ENCODE measurements at places on chromosomes 4 and X.

GRCh38 chrX:19017271-19017670 lies 33.4 kb upstream of the PHKA2 start:
- DNase-seq = no peak

- DNase-seq = no peak
These were observed 28.6 kb upstream of the BBS12 start for GRCh38 chr4:122703868-122704267.

GRCh38 chr4:71195924-71196323 lies 142.9 kb upstream of the SLC4A4 start:
- no peak for DNase-seq

DNA sequence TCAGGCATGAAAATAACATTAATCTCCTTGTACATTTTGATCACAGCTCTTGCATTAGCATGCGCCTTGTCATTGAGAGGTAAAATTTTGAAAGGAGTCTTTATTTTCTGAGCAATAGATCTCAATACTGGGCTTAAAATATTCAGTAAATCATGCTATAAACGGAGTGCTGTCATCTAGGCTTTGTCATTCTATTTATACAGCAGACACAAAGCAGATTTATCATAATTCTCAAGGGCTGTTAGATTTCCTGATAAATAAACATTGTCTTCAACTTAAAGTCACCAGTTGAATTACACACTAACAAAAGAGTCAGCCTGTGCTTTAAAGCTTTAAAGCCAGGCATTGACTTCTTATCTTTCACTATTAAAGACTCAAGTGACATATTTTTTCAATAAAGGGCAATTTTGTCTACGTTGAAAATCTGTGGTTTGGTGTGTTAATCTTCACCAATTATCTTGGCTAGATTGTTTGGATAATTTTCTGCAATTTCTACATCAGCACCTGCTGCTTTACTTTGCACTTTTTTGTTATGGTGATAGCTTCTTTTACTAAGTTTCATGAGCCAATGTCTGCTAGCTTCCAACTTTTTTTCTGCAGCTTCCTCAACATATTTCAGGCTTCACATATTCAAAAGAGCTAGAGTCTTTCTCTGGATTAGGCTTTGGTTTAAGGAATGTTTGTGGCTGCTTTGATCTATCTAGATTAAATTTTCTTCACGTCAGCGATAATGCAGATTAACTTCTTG lies 27.9 kb upstream of the UGT2B4 start:
- DNase-seq = no peak

- peak; percentile 1 for DNase-seq
These were observed 68.3 kb upstream of the DDX3X start for GRCh38 chrX:41265615-41266014.

GRCh38 chr4:82515705-82516104 lies 46.1 kb downstream of the TMEM150C start:
- no peak for DNase-seq

GRCh38 chrX:54921427-54922021 lies 900 bp downstream of the TRO start:
- peak; percentile 39 for DNase-seq

DNA sequence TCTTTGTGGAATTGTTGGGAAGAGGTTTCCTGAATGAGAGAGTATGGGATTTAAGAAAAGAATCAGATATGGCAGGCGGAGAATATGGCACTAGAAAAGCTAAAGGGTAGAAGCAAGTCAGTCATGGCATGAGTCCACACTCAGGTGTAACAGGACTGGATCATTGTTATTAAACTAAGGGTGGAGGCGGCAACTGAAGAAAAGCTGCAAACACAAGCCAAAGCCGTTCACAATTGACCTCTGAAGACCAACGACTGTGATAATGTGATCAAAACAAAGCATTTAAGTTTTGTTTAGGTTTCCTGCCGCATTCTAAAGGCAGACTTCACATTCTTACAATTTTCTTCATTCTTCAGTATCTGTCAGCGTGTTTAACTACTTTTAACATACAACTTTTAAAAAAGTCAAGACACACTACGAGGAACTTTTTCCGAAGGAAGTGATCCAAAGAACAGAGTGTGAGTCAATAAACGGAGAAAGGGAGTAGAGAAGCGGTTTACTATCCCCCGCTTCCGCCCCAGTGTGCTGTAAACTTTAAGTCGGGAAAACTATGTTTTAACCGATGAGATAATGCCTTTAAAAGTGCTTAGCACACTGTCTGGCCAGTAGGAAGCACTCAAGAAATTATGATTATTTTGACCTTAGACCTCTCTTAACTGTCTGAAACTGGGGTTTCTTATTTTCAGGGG lies 909 bp upstream of the SLAIN2 start:
- DNase-seq = no peak

DNA sequence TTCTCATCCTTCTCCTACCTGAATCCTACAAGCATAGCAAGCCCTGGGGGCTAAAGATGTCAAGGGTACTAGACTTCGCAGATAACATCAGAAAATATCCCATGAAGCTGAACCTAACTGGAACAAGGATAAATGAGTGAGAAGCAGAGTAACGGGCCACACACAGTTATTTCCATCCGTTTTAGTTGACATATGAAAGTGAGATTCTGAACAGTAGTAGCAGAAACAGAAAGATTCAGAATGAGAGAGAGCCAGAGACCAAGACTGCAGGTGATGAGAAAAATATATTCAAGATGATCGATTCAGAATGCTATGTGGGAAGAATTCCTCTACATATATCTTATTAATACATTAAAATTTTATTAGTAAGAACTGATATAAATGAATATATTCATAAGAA lies 165.1 kb downstream of the TSPAN5 start:
- no peak for DNase-seq

DNA sequence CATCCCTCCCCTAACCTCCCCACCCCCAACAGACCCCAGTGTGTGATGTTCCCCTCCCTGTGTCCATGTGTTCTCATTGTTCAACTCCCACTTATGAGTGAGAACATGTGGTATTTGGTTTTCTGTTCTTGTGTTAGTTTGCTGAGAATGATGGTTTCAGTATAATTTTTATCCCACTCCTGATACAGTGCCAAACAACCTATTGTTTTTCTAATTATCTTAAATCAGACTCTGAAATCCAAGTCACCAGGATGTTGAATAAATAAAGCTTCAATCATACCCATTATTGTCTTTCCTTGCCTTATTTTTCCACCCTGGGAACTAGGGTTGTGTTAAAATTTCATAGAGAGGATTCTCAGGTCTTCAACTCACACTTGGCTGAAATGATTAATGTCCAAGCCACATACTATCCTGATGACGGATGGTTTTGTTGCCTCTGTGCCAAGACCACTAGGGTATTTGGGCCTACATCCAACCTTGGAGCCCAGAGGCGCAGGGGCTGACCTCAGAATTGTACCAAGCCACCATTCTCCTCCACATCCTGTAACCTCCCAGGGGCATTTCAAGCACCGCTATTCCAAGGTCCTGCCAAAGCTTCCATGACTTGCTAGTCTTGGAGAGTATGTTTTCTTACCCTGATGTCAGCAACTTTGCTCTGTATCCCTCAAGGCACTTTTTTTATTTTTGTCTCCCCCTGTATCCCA lies 332.4 kb downstream of the ARHGAP24 start:
- no peak for DNase-seq

DNA sequence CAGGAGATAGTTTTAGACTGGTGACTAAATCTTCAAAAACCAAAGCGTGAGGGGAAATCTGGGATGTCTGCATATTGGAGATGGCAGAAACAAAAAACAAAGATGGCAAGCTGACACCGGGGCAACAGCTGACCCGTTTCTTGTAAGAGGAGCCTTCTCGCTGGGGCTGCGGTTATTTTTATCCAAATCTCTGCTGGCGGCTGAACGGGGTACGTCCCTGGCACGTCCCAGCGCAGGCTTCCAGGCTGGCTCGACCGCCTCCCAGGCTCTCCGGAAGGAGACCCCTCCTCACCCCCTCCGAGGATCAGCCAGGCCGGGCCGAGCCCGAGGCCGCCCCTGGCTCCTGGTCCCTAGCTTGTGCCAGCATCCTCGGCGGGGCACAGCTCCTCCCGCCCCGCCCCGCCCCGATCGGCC lies 403 bp downstream of the SGCB start:
- no peak for DNase-seq
